ENCODE measurements at places on chromosomes 3 and 15. TPM values are rescaled to one million over a fixed set of nuclear protein-coding genes. Genes with fewer than 3 reads are reported as not detected.

GRCh38 chr15:52567871-52568600 lies 794 bp downstream of the ARPP19 start:
- peak; percentile 9 for DNase-seq

GRCh38 chr15:69615736-69616135 lies 163.1 kb downstream of the RPLP1 start:
- no peak for DNase-seq

DNA sequence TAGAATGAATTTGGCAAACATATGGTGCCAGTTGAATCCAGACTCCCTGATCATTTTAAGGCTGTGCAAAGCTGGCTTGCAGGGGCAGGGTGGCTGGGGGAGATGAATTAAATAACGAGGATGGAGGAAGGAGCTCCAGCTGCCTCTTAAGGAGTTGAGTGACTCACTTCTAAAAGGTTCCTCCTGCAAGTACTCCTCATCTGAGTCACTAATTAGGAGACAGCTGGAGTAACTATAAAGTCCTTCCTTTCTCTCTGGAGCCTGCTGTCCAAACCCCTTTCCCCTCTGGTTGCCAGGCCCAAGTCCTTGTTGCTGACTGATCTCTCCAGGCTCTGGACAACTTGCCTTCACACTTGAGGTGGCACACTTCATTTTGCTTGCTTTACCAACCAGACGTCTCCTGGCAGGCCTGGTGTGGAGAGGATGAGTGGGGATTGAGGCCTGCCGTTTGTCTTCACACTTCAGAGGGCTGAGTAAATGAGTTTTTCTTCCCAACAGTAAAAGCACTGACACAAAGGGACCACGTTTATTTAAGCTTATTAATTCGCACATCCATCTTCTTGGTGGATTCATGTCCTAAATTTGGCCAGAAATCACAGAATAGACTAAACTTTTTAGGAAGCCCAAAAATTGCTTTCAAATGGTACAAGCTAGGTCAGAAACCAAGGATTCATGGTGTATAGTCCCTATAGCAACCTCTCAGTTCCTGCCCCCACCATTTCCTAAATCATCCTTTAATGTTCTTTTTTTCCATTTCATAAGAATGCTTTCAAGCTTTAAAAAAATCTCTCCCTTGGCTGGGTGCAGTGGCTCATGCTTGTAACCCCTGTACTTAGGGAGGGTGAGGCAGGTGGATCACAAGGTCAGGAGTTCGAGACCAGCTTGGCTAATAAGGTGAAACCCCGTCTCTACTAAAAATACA lies 90.5 kb upstream of the MYRIP start:
- peak; percentile 57 for DNase-seq

DNA sequence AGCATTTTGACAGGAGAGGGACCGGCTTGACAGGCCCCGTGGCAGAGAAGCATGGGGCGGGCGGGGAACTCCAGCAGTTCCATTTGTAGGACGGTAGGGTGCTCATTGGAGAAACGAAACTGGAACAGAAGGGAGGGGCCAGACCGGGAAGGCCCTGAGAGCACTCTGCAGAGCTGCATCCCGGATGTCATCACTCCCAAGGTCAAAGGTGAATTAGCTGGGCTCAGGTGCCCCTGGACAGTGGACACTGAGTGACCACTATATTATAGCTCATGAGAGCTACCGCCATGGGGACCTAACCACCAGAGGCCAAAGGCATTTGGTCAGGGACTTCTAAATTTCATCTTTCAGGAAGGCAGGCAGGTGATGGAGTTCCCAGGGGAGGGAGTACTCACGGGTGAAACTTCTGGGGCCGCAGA lies 7.3 kb downstream of the CSRNP1 start:
- no peak for DNase-seq

- no peak for DNase-seq
Measured at GRCh38 chr15:86829245-86829644, 749.6 kb downstream of the AGBL1 start.

GRCh38 chr3:54647721-54648120 lies 280.1 kb downstream of the LRTM1 start:
- no peak for DNase-seq

- no peak for DNase-seq
Measured at GRCh38 chr3:3552761-3553160, 246.5 kb upstream of the LRRN1 start.

DNA sequence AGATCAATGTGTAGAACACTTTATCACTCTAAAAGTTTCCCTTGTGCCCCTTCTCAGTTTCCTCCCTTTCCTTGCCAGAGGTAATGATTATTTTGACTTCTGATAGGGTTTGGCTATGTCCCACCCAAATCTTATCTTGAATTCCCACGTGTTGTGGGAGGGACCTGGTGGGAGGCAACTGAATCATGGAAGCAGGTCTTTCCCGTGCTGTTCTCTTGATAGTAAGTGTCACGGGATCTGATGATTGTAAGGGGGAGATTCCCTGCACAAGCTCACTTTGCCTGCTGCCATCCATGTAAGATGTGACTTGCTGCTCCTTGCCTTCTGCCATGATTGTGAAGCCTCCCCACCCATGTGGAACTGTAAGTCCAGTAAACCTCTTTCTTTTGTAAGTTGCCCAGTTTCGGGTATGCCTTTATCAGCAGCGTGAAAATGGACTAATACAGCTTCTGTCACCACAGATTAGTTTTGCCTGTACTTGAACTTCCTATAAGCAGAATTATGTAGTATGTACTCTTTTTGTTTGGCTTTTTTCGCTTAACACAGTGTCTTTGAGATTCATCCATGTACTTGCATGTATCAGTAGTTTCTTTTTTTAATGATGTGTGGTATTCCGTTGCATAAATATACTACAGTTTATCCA lies 7.2 kb downstream of the FEM1B start:
- no peak for DNase-seq

DNA sequence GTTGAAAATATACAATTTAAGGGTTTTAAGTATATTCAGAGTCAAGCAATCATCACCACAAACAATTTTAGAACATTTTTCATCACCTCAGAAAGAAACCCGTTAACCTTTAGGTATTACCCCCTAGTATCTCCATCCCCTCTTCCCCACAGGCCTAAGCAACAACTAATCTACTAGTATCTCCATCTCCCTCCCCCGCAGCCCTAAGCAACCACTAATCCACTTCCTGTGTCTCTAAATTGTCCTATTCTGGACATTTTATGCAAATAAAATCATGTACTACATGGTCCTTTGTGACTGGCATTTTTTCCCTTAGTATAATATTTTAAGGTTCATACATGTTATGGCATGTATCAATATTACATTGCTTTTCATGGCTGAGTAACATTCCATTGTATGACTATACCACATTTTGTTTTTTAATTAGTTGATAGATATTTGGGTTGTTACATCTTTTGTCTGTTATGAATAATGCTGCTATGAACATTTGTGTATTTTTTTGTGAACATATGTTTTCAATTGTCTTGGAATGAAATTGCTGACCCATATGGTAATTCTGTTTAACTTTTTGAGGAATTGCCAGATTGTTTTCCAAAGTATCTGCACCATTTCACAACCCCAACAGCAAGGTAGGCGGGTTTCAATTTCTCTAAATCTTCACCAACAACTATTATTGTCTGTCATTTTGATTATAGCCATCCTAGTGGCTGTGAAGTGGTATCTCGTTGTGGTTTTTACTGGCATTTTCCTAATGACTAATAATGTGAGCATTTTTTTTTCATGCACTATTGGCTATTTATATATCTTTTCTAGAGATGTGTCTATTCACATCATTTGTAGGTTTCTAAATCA lies 215.6 kb upstream of the CD96 start:
- DNase-seq = peak; percentile 14

Gene NANOGP8
- not detected for total RNA-seq

Gene NEK10
- total RNA-seq = 0.79 TPM

Gene LRRIQ4
- total RNA-seq = 0.15 TPM

Gene RBPMS2
- 2.9 TPM for total RNA-seq
